ENCODE measurements at places on chromosomes 4 and X. TPM values are rescaled to one million over a fixed set of nuclear protein-coding genes. Genes with fewer than 3 reads are reported as not detected.

SPATA18 gene
- total RNA-seq: 0.71 TPM

GRIA3 gene
- total RNA-seq: not detected

VSIG4 gene
- total RNA-seq: not detected

BEX4 gene
- total RNA-seq: 22.7 TPM

DRP2 gene
- total RNA-seq: 0.45 TPM

MAGEB17 gene
- total RNA-seq: not detected

TMEM271 gene
- total RNA-seq: not detected

ODAM gene
- total RNA-seq: not detected

PNMA6F gene
- not detected for total RNA-seq

AIFM1 gene
- total RNA-seq: 29.2 TPM

TLR10 gene
- 0.15 TPM for total RNA-seq

MAP7D2 gene
- 0.15 TPM for total RNA-seq

INTU gene
- total RNA-seq: not detected

RAI2 gene
- not detected for total RNA-seq

All from activated naive CD4-positive, alpha-beta T cell treated with anti-CD3 and anti-CD28 coated beads, Interleukin-2, amount 10 ng/mL, durations not matched to agents 5 hours and 36 hours (primary cell).